Upper lobe of right lung (tissue), 1 donor: ENCODE measurements at places on chromosomes 12 and 14. TPM values are rescaled to one million over a fixed set of nuclear protein-coding genes. Genes with fewer than 3 reads are reported as not detected.

HELB gene
- 6.9 TPM for total RNA-seq

KRT6C gene
- total RNA-seq: not detected

OASL gene
- total RNA-seq: 12.7 TPM

DNA sequence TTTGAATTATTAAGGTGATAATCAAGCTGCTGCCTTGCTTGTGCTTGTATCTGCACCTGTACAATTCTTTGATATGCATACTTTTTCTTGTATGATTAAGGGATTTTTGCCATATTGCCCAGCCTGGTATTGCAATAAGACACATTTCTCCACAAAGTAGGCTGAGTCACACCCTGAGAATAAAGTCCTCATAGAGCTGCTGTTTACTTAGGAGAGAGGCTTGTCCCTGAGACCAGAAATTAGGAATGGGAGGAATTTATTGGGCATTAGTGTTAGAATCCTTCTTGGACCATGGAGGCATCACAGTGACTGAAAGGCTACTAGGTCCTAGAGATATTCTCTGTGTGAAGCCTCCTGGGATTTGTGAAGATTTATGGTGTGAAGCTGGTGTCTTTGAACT, 506.8 kb upstream of the FBXO33 start:
- no peak for DNase-seq

DNA sequence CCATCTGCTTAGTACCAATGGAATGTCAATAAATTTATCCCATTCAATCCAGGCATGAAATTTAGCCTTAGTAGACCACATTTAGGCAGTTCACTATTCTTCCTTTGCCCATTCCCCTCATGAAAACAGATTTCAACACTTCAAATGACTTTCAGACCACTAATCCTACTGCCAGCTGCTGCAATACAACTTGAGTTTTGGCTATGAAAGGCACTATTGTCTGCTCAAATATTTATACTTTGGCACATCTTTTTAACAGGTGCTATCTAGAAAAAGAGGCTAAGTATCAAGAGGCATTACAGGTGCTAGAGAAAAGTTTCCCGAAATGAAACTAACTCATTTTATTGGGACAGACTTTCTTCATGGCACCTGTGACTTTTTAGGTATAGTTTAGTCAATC, 499.8 kb downstream of the C12orf50 start:
- DNase-seq: no peak

DNA sequence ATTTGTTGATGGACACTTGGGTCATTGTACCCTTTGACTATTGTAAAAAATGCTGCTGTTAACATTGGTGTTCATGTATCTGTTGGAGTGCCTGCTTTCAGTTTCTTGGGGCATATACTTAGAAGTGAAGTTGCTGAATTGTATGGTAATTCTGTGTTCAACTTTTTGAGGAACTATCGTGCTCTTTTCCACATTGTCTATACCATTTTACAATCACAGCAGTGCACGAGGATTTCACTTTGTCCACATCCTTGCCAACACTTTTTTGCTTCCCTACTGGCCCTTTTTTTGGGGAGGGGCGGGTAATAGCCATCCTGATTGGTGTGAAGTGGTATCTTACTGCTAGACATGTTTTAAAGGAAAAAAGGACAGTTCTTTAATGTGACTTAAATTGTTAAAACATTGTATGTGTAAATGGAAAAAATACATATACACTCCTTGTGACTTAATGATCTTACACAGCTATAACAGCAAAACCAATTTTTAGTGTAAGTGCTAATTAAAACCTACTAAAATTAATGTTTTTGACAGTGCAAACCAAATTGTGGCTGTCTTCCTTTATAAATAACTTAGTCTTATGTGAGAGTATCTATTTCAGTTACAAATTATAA, 52.7 kb downstream of the WNK1 start:
- no peak for DNase-seq

DNA sequence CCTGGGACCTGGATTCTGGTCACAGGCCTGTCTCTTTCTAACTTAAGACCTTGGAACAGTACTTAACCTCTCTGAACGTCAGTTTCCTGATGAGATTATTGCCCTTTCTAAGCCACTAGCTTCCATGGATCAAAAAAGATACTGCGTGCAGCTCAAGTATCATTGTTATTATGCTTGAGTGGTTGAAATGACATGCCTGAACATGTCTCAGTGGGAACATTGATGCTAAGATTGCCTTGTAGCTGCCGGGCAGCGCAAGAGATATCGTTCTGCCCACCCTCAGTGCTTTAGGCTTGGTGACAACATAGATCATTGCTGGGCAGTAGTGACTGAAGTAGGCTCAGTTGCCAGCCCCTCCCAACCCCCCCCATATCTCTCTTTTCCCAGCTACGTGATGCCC, 131.9 kb downstream of the SMOC1 start:
- no peak for DNase-seq

GRCh38 chr14:105862581-105863239, 336.3 kb downstream of the TMEM121 start:
- peak; percentile 38 for DNase-seq

DNA sequence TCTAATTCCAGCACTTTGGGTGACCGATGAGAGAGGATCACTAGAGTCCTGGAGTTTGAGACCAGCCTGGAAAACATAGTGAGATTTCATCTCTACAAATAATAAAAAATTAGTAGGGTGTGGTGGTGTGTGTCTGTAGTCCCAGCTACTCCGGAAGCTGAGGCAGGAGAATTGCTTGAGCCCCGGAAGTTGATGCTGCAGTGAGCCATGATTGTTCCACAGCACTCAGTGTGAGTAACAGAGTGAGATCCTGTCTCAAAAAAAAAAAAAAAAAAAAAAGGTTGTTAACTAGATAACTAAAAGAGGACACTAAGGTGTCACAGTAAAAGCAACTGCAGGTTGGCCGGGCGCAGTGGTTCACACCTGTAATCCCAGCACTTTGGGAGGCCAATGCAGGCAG, 121.3 kb upstream of the MAX start:
- no peak for DNase-seq

- DNase-seq: no peak
Observed at GRCh38 chr12:65623507-65623906, 200.8 kb upstream of the HMGA2 start.
